ENCODE measurements at places on chromosomes 3 and 15. TPM values are rescaled to one million over a fixed set of nuclear protein-coding genes. Genes with fewer than 3 reads are reported as not detected.

Gene OCA2
- not detected for total RNA-seq

- no peak for DNase-seq
Measured at GRCh38 chr3:24136624-24137310, 191.7 kb downstream of the NR1D2 start.

Gene PLSCR5
- not detected for total RNA-seq

GRCh38 chr3:195059471-195060216, 211.3 kb downstream of the XXYLT1 start:
- no peak for DNase-seq

Gene ANKRD63
- total RNA-seq, result 1.1 TPM

Gene IQSEC1
- total RNA-seq, result 20.7 TPM

- no peak for DNase-seq
Measured at GRCh38 chr3:167787440-167787839, 51.9 kb downstream of the SERPINI1 start.

DNA sequence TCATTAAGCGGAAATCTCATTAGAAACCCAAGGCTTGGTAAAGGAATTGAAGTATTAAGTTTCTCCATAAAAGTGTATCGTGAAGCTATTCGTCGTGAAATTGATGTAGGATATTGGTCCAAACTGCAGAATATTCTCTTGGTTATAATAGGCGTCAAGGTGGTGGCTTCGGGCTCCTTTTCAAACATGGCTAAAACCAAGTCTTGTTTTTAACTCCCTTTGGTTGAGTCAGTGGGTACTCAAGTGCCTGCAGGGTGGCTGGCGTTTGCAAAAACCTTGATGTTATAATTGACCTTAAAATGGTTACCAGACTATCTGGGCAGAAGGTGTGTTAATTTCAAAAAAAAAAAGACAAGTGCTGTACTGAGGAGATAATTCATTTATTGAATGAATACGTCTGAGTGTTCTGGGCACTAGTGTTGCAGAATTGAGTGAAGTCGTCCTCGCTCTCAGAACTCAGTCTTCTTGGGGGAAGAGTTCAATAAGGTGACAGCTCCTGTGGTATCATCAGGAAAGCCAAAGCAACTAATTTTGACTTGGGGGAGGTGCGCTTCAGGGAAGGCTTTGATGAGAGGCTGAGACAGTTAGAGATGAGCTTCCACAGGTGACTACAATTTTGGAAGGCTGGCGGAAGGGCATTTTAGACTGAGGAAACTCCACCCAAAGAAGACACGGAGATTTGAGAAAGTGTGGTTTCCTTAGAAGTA, 1.5 kb downstream of the UBE2Q2 start:
- no peak for DNase-seq

Gene MORC1
- under 0.01 TPM for total RNA-seq

GRCh38 chr3:188646592-188646991, 492.6 kb downstream of the LPP start:
- no peak for DNase-seq

DNA sequence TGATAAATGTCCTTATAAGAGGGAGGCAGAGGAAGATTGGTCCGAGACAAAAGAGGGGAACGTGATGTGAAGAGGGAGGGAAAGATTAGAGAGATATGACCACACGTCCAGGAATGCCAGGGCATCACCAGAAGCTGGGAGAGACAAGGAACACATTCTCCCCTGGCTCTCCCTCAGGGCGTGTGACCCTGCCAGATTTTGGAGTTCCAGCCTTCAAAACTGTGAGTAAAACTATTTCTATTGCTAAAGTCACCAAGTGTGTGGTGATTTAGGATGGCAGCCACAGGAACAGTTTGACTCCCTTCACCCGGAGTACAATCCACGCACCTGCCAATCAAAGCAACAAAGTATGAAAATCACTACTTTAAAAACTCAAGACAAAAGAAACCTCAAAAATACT, 32.1 kb upstream of the TJP1 start:
- no peak for DNase-seq

Gene STAB1
- total RNA-seq, result 19.1 TPM

DNA sequence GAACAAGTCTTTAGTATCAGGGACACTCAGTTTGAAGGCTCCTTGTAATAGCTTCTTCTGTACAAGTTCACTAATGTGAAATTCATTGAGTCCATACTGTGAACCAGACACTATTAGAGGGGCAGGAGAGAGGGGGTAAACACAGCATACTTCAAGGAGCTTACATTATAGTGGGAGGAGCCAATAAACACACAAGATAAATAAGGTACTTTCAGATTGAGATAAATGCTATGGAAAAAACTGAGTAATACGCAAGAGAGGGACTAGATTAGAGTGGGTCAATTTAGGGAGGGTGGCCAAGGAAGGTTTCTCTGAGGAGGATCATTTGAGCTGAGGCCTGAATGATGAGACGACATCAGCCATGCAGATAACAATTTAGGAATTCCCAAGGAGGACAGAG, 3.1 kb upstream of the AKAP13 start:
- no peak for DNase-seq

GRCh38 chr15:98727115-98728040, 79.0 kb downstream of the IGF1R start:
- no peak for DNase-seq

Data from hematopoietic multipotent progenitor cell (in vitro differentiated cells).